Coronary artery (tissue), 2 donors: ENCODE measurements at places on chromosomes 1 and 21.

DNA sequence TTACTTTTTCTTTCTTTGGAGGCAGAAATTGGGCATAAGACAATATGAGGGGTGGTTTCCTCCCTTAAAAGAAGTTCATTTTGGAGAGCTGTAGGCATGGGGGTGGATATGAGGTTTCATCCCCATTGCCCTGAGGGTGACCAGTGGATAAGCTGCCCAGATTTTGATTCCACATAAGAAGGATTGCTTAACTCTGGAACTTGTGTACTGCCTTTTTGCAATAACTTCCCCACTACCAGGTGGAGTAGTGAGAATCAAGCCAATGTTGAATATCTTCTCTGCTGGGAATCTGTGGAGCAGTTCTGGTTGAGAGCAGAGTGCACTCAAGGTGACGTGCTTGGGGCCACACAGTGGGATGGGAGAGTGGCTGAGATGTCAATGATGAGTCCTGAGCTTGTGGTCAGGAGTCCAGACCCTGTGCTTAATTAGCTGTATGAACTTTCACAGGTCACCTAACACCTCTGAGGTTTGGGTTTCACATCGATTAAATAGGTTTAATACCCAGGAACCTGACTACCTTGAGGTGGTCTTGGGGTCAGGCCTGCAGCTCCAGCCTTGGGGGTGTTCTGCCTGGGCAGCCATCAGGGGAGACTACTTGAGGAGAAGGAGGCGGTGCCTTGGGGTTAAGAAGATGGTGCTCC is 152.9 kb downstream of the FCRL5 start:
- DNase-seq = no peak

- DNase-seq = peak; percentile 85
These were observed at the start of gene MAP3K7CL for GRCh38 chr21:29130270-29130969. MAP3K7CL (plus strand) TSS chr21:29130644; CDS start chr21:29133345, 2,701 bp downstream.

DNA sequence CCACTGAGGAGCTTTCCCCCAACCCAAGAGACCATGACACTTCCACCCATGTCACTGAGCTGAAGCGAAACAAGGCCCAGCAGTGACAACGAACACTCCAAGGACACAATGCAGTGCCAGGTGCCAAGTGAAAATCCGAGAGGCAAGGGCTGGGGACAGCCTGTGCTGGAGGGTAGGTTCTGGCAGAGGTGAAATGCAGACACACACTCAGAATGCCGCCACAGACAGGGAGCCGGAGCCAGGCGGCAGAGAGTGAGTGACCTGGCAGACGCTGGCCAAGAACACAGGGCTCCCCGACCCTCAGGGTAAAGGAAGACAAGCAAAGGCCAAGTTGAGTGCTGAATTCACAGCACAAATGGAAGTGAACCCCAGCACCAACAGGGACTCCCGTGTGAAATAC is 78.9 kb downstream of the CD46 start:
- DNase-seq = no peak

DNA sequence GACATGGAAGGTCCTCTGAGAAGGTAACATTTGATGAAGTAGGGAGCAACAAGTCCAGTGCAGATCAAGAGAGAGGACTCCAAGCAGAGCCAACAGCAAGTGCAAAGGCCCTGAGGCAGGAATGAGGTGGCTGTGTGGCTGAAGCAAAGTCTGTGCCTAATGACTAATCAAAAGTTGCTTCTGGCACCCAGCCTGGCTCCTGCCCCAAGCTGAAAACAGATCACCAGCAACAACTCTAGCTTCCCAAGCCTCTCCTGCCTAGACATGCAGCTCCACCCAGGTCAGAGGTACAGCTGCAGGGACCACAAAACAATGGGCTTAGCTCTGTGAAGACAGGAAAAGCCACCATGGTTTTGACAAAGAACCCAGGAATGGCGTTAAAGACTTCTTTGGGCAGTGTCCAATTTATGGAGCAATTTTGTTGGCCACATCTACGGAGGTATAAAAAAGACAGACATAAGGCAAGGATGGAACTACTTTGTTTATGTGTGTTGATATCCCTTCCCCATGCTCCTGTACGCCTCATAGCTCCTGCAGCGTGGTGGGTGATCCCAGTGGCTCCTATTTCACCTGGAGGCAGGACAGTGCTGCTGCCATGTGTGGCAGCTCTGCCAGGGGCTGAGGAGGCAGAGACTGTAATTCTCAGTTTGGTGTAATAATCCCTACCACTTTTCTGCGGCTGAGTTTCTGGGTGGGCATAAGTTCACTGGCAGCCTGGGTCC is 26.4 kb upstream of the IGSF3 start:
- DNase-seq = no peak

- no peak for DNase-seq
These were observed 50.9 kb downstream of the MACO1 start for GRCh38 chr1:25481625-25482024.

DNA sequence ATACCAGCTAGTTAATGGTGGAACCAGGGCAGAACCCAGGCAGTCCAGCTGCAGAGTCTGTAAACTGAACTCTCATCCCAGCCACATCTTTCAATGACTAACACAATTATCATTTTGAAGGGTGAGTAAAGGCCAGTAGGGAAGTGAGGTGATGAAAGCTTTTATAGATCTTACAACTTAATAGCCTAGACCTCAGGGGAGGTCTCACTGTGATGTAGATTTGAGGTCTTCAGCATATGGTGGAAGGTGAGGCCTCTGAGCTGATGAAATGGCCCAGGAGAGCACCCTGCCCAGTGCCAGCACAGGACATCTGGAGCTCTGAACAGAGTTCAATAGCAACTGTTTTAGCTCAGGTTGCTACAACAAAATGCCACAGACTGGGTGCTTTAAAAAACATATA is 44.8 kb upstream of the POU2F1 start:
- DNase-seq = no peak

DNA sequence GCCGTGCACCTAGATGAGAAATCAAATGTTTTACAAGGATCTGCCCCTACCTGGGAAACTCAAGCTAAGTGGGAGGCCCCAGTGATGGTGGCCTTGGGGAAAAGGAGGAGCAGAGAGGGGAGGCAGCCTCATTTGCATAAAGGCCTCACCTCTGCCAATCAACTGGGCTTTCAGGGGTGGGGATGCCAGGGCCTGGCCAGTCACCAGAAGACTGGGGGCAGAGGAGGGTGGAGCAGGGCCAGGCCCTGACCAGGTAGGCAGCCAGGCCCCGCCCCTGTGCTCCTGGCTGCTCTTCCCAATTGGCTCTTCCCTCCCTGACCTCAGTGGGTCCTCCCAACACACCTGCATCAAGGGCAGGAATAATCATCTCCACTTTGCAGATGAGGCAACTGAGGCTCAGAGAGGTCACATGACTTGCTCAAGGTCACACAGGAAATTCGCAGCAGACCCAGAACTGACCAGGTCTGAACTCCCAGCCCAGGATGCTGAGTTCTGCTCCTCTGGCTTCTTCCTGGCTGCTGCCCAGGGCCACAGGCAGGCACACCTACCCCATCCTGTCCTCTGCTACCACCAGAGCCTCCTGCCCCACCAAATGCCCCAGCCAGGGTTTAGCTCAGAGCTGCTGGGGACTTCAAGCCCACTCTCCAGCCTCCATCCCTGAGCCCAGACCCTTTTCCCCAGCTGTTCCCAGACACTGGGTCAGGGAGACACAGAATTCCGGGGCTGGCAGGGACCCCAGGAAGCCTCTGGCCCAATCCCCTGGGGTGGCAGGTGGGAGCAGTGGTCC is 677.9 kb downstream of the MATN1 start:
- peak; percentile 47 for DNase-seq
